CD4-positive, alpha-beta T cell treated with Interleukin-4 for 4 hours (primary cell): ENCODE measurements at places on chromosomes 5 and 9.

GRCh38 chr5:124105326-124105725, 593.3 kb downstream of the CSNK1G3 start:
- no peak for DNase-seq

DNA sequence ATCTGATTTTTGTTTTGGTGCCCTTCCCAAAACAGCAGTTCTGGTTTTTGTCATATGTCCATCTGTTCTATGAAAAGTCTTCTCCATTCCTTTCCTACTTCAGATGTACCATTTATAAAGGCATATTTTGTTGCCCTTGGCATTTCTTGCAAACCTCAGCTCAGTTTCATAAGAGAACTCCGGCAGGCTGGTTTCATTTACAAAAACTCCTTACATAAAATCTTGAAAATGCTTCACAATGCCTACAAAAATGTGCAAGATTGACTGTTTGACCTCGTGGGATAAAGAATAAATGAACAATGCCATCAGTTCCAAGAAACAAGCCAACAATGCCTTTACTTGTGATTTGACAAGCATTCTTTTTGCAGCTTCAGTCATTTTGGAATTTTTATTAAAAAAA, 39.1 kb upstream of the CTNNAL1 start:
- DNase-seq = no peak

DNA sequence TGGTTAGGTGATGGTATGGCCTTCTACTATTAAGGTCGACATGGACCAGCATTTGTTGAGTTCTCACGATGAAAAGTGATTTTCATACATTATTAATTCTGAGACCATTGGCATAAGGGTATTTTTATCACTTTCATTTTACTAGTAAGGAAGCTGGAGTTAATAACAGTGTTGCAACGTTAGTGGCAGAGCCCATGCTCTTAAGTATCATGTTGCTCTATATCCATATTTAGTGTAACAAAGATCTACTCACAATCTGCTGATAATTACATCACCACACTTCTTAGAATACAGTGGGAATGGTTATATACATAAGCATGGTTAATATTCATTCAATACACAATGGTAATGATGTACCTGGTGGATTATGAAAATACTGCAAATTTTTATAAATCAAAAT, 81.9 kb downstream of the PRR16 start:
- no peak for DNase-seq

DNA sequence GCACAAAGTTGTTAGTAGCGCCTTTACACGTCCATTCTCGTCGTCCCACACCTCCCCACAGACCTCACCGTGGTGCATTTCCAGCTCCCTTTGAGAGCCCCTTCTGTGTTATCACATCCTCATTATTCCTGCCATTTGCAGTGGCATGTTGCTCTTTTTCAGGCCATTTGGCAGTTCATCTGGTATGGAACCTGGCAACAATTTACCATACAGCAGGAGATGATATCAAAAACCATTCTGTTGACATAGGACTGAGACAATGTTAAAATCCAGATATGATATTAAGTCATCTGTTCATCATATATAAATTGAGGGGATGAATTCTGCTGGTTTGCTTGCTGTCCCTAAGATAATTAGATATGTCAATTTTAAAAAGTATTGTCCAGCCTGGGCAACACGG, 83.0 kb downstream of the TMEM174 start:
- no peak for DNase-seq

- DNase-seq = no peak
These were observed 36.1 kb downstream of the POLK start for GRCh38 chr5:75547812-75548211.

DNA sequence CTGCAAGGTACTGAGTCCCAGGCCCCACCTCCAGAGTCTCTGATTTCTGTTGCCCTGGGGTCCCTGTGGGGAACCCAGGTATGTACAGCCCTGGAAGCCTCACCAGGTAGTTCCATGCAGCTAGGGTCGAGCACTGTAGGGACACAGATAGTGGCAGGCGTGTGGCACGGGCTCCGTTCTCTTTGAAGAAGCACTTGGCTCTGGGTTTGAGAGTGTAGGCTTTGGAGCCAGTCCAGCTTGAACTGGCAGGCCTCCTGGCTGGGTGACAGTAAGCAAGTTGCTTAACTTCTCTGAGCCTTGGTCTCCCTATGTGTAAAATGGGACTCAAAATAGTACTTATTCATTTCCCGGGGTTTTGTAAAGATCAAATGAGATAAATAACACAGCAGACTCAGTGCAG, 5.6 kb downstream of the OLFM1 start:
- no peak for DNase-seq

GRCh38 chr5:14944996-14945395, 73.4 kb upstream of the ANKH start:
- DNase-seq = no peak

DNA sequence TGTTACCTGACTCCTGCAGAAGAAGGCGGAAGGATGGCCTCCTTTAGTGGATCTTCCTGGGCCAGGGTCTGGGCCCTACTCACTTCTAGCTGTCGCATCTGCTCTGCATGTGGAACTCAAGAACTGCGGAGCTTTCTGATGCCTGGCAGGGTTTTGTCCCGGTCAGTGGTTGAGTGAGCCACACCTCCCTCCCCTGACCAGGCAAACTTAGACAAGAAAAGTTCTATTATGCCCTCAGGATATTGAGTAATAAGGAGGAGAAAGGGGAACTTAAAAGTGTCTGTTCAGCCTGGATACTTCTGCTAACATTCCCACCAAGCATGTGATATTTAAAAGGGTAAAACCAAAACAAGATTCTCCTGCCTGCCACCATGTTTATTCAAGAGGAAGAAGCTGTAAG, at the start of gene FYB1:
Gene FYB1, minus strand, starts transcription at position 127 of the 400 bp plus-strand sequence. CDS start 16,603 bp downstream, outside the sequence.
- no peak for DNase-seq

- no peak for DNase-seq
These were observed 22.2 kb downstream of the AMBP start for GRCh38 chr9:114055894-114056293.

- DNase-seq = no peak
These were observed 353.0 kb downstream of the PLK2 start for GRCh38 chr5:58106754-58107410.

DNA sequence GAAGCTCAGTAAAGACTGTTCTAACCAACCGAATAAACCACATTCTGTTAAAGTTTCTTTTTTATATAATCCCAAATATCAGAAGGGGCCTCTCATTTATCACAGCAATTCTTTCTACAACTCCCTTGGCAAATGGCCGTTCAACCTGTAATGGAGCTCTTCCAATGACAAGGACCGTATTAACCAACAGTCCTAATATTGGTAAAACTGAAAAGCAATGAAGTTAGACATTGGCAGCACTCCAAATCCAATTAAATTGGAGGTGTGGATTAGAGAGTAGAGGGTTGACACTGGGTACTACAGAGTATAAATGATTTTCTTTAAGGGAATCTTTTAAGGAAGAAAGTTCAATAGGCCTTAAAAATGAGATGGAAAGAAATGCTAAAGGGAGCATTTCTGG, 842 bp downstream of the TMED7 start:
- no peak for DNase-seq

- no peak for DNase-seq
These were observed 30.3 kb downstream of the FAM240B start for GRCh38 chr9:38689678-38690077.

DNA sequence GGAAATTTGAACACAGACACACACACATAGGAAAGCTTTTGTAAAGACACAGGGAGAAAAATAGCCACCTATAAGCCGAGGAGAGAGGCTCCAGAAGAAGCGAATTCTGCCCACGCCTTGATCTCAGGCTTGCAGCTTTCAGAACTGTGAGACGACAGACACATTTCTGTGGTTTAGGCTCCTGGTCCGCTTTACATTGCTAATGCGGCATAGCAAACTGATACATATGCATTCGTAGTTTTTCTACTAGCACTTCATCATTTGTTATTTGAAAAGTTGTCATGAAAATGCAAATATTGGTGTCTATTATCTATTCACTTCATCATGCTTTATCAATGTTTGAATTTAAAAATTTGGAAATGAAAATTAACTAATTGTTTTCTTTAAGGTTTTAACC, 674.9 kb downstream of the SEMA5A start:
- DNase-seq = no peak

DNA sequence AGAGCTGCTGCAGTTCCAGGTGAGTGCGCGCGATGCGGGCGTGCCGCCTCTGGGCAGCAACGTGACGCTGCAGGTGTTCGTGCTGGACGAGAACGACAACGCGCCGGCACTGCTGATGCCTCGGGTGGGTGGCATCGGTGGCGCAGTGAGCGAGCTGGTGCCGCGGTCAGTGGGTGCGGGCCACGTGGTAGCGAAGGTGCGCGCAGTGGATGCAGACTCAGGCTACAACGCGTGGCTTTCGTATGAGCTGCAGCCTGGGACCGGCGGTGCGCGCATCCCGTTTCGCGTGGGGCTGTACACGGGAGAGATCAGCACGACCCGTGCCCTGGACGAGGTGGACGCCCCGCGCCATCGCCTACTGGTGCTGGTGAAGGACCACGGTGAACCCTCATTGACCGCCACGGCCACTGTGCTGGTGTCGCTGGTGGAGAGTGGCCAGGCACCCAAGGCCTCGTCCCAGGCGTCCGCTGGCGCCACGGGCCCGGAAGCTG, 2.0 kb downstream of the PCDHA3 start:
- no peak for DNase-seq

GRCh38 chr5:32311404-32312196, 1.1 kb downstream of the MTMR12 start:
- no peak for DNase-seq

DNA sequence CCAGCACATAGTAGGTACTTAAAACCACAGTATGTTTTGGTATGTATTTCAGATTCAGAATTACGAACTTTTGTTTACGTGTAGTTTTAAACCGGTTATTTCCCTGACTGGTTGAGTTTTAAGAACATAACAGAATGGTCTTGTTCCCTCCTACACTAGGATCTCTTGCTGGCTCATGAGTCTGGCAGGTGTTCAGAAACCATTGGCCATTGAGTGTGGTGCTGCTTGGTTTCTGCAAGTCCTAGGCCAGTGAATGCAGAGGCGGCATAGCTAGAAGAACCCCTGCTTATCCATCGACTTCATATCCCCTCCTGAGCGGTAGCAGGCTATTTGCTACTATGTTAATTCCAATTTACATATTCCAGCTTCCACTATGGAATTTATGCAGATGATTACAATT, 65.6 kb downstream of the GPR21 start:
- DNase-seq = no peak

DNA sequence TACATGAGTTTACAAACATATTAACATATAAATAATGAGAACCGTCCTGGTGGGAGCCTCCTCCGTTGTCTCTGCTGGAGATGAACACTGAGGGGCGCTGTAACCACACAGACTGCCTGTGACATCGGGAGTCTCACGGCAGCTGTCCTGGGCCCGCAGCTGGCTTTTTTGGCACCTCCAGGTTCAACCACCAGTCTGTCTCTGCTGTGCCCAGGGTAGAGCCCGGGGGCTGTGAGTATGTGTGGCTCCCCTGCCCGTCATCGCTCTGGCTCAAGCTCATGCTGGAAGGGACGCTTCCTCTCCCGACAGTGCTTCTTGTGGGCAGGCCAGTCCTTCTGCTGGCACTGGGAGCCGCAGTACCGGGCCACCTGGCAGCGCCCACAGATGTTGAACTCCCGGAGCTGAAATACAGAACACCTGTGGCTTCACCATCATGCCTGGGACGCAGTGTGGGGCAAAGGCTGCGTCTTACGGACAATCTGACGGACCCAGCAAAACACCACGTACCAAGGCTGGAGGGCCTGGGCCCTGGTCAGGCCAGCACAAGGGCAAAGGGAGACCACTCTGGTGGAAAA, 3.6 kb upstream of the DPH7 start:
- no peak for DNase-seq

DNA sequence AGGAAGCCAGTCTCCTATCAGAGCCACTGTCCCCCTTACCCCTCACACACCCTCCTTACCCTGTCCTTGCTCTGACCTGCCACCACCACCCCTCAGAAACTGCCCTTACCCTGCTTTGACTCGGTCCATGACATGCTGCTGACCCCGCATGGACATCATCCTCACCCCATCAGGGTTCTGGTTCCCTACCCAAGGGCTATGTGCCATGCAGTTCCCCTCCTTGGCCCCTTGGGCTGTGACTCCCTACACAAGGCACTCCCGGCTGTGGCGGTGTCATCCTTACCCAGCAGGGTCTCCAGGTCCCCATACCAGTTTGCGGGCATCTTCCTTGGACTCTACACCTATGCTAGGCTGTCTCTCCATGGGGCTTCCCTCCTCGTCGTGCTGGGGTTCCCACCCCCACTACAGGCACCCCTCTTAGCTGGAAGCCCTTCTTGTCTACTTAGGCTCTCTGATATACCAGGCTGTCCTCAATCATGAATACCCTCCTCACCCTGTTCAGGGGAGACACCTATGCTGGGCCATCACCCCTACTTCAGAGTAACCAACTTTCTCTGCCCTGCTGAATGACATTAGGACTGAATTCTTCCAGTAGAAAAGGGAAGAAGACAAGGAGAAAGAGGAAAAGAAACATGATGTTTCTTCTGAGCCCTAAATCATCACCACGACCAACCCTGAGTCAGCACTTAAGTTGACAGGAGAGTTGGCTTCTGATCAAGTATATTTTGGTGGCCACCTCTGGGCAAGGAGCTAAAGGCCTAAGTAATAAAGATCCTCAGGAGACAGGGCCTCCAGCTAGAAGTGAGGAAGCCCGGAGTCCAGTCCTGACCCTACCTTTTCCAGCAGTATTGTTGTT, 115.2 kb downstream of the GCNT1 start:
- no peak for DNase-seq

DNA sequence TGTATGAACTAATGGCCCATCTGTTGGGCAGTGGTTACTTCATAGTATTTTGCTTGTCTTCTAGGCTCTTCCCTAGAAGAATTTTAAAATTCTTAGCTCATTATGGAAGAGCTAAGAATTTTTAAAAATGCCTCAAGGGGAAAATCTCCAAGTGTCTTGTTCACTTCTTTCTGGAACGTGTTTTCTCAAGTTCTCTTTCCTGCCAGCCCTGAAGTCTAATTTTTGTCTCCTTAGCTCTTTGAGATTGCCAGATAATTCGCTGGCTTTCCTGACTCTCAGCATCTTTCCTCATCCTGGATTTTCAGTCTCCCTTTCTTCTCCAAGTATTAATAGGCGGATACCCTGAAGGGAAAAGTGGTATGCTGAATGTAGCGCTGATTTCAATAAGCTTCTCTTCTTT, 395.4 kb downstream of the ARRDC3 start:
- DNase-seq = no peak

GRCh38 chr9:18438300-18438925, 35.5 kb upstream of the ADAMTSL1 start:
- DNase-seq = no peak

GRCh38 chr5:68033029-68033428, 182.5 kb upstream of the PIK3R1 start:
- no peak for DNase-seq

- no peak for DNase-seq
These were observed 3.2 kb downstream of the HNRNPH1 start for GRCh38 chr5:179620293-179620692.

GRCh38 chr5:181181650-181182565, 23.1 kb downstream of the TRIM7 start:
- DNase-seq = peak; percentile 79

- DNase-seq = no peak
These were observed 133.8 kb downstream of the BARX1 start for GRCh38 chr9:93821307-93821703.

GRCh38 chr9:130636648-130637020, 27.8 kb upstream of the PRDM12 start:
- no peak for DNase-seq

GRCh38 chr5:44885903-44886302, 77.2 kb downstream of the MRPS30 start:
- DNase-seq = no peak
